AG10803 (cell line): ENCODE measurements at places on chromosomes 1 and 21.

GRCh38 chr1:224733027-224733911, 117.2 kb downstream of the CNIH3 start:
- DNase-seq = peak; percentile 59

DNA sequence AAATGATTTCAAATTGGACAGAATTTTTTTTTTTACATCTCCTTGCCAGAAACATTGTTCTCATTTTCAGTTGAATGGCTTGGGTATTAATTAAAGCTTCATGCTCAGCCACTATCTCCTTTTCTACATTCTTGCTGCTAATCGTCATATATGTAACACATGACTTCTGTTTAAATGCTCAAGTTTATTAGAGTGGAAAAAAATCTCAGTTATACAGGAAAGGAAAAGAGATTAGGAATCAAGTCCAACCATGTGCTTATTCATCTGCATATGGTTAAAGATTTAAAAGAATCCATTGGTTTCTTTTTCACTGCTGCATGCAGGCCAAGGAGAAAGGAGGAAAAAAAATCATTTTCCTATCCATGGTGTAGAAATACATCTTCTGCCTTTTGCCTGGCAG, 47.3 kb upstream of the CNN3 start:
- DNase-seq = peak; percentile 87

DNA sequence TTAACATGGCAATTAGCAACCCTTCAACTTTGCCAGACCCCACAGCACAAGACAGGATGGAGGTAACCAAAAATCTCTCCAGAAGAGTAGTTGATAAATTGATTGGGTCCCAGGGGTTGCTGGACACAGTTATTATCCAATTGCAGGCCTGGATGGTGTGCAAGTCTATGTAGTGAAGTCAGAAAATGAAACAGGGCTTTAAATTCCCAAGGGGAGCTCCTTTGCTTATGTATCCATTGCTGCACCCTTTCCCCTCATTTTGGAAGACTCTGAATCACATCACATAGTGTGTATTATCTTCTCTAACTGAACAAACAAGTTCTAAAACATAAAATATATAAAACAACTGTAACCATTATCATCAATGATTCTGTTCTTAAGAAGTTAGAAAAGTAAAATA, 550.2 kb downstream of the LMO4 start:
- DNase-seq = no peak

GRCh38 chr21:18940791-18941190, 537.2 kb upstream of the TMPRSS15 start:
- DNase-seq = no peak

DNA sequence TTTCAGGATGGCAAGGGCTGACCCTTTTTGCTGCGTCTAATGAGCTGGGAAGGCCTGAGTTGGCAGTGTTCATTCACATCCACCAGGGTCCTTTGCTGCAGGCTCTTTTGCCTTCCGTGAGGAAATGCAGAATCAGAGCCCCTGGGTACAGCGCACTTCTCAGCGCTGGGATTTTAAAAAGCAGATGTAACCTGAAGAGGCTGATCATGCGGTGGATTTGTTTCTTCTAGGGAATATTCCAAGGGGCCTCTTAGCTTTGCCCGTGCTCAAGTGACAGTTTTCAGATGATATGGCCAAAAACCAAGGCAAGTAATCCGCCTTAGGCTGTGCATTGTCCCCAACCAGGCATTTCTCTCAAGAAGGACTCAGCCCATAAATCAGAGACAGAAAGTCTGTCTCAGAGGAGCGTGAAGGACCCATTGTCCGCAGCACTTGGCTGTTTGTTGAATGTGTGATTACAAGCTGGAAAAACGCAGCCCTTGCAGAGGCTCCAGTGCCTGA, 237.6 kb downstream of the PTPRC start:
- DNase-seq = no peak

GRCh38 chr1:117473063-117473462, 105.8 kb downstream of the MAN1A2 start:
- DNase-seq = no peak

GRCh38 chr1:87647430-87648177, 318.9 kb downstream of the LMO4 start:
- no peak for DNase-seq

- peak; percentile 60 for DNase-seq
These were observed 9.5 kb downstream of the RRP15 start for GRCh38 chr1:218294546-218294945.

- no peak for DNase-seq
These were observed 81.8 kb upstream of the KIAA0040 start for GRCh38 chr1:175274368-175274767.

- no peak for DNase-seq
These were observed 111.4 kb upstream of the TIAM1 start for GRCh38 chr21:31455506-31455905.

DNA sequence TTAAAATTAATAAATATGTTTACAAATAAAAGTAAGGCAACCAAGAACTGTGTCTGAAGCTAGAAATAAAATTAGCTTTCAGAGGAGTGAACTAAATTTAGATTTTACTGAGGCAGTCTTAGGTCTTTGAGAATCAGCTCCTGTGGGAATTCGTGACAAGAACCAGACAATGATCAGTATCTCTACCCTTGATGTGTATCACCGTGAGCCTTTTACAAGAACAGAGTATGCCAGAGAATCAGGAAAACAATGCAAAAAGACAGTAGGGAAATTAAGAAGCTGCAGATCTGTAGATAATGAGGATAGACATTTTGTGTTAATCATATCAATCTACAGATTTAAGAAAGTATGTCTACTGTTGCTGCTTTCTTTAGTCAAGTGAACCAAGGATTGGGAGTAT, 351.0 kb downstream of the COL11A1 start:
- no peak for DNase-seq

DNA sequence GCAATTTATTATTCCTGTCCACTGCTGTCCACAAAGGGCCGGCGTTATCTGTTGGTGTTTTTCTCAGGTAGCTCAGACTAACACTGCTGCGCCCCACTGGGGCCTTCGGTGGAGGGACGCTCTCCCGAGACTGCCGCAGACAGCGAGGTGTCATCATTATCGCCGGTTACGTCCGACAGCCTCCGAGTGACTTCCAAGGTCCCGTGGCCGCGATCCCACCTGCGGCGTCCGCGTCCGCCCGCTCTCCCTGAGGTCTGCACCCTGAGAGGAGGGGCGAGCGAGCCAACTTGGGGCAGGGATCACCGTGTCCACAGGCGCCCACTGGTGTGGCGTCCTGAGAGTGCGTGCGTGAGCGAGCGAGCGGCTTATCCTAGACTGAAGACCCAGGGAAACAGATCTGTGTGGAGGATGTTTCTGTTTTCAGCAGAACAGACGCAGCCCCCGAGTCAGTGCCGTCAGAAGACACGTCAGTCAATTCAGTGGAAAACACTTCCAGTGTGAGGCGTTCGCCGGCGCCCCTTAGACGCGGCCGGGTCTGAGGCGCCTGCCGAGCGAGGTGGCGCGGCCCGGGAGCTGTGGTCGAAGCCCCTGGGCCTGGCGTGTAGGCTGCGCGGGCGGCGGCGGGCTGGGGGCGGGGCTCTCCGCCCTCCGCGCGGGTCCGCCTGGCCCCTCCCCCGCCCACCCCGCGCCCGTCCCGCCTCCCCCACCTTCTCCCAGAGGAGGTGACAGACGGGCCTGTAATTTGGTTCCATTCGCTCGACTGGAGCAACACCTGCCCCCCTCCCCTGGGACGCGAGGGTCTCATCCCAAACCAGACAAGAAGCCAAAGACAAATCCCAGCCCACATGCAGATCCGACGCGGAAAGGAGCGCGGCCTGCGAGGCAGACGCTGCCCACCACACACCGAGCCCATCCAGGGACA, 12.6 kb downstream of the NHLH2 start:
- DNase-seq = no peak

DNA sequence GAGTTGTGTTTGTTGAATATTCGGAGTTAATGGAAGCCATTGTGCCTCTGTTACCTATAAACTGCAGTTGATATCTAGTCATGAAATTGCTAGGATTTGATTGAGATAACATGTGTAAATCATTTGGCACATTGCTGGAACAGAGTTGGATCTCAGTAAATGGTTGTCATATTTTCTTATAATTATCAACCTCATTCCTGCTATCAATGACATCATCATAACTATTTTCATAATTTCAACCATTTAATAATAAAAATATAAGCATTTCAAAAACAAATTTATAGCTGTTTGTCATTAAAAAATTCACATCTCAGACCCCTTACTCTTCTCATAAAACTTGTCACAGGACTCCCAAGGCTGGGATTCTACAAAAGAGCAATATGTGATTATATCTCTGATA, 133.4 kb downstream of the PTGER3 start:
- DNase-seq = no peak
